ENCODE measurements at places on chromosomes 13 and 19.

DNA sequence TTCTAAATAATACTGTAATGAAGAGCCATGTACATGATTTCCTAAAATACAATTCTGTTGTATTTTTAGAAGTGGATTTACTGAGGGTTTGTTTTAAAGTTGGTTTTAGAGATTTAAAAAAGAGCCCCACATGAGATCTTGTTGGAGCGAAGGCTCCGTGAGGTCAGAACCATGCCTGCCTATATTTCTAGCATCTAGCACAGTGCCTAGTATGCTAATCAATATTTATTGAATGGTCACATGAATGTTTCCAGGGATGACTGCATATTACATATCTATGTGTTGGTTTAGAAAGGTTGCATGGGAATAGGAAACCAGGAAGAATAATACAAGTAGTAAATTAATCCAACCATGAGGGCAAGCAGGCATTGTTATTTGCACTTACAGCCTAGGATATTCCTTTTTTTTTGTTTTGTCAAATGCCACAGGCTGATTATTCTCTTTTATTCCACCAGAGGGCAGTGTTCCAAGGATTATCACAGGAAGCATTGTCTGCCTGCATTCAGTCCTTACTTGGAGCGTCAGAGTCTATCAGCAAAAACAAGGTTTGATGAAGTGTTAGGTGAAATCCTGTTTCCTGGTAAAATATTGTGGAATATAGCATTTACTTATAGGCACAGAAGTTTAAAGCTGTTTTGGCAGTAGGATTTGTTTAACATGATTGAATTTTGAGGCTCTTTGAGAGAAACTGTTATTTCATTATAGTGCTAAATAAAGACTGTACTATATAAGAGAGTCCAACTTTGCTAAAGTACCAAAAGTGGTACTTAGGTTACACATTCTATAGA, 46.8 kb downstream of the COG3 start:
- peak; percentile 72 for DNase-seq

DNA sequence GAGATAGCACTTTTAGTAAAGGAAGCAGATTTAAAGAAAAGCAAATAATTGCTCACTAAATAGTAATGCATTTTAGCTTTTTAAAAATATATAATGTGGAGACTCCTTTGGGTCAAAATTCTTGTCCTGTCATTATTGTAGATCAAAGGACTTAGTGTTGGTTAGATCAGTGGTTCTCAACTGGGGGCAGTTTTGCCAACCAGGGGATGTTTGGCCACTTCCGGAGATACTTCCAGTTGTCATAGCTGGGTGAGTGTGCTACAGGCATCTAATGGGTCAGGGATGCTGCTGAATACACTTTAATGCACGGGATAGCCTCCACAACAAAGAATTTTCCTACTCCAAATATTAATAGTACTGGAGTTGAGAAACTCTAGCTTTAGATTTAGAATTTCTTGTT, 126.8 kb downstream of the LMO7 start:
- DNase-seq = peak; percentile 26

GRCh38 chr13:75798353-75799255, 162.5 kb downstream of the LMO7 start:
- no peak for DNase-seq

- DNase-seq = no peak
These were observed 423.7 kb upstream of the TSHZ3 start for GRCh38 chr19:31772915-31773314.

- no peak for DNase-seq
These were observed 80.8 kb downstream of the SCGB2B2 start for GRCh38 chr19:34596115-34596514.

DNA sequence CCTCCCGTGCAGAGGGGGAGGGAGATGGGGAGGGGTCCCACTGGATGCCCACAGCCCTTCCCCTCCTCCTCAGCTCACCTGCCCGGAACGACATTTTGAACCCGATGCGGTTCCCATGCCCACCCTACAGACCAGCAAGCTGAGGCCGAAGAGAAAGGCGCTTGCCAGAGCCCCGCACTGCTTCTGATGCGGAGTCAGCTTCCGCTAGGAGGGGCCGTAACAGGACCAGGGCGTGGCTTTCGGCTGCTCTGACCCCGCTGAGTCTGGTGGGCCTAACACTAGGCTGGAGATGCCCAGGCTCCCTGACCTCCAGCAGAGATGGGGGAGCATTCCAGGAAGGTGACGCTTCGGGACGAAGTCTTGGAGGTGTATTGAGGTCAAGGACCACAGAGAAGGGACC, 6.7 kb downstream of the ONECUT3 start:
- no peak for DNase-seq

GRCh38 chr19:39507715-39508364, 7.1 kb upstream of the SELENOV start:
- no peak for DNase-seq

GRCh38 chr19:18833141-18833476, 1.4 kb downstream of the UPF1 start:
- no peak for DNase-seq

- DNase-seq = no peak
These were observed 105.7 kb upstream of the SLC15A1 start for GRCh38 chr13:98858191-98858590.

GRCh38 chr19:28841531-28841930, 371.4 kb downstream of the UQCRFS1 start:
- DNase-seq = no peak

DNA sequence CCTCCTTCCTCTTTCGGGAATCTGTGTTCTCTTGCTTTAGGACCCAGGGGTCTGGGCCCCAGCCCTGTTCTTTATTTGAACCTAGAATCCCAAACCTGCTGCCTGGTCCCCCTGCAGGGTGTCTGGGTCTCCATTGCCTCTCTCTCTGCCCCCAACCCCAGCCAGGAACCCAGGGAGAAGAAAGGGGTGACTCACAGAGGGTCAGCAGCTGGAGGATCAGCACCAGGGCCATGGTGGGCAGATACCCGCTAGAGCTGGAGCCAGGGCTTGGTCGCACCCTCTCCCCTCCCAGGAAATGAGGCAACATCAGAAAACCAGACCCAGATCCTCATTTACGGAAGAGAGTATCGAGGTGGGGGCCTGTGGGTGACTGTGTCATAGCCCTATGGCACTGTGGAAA, at the start of gene OSCAR:
Gene OSCAR, minus strand, starts transcription at position 243 of the 400 bp plus-strand sequence. Its CDS starts 11 bp downstream, at position 232.
- peak; percentile 29 for DNase-seq

- DNase-seq = no peak
These were observed 42.8 kb downstream of the RNF6 start for GRCh38 chr13:26179344-26179743.

- DNase-seq = no peak
These were observed 6.8 kb downstream of the TOMM40 start for GRCh38 chr19:44897835-44898234.

- DNase-seq = peak; percentile 57
These were observed 5.7 kb downstream of the ZNF574 start for GRCh38 chr19:42081584-42082203.

GRCh38 chr19:28292822-28293500, 920.0 kb downstream of the UQCRFS1 start:
- no peak for DNase-seq

- DNase-seq = no peak
These were observed 1.7 kb downstream of the FPR1 start for GRCh38 chr19:51749979-51750378.

DNA sequence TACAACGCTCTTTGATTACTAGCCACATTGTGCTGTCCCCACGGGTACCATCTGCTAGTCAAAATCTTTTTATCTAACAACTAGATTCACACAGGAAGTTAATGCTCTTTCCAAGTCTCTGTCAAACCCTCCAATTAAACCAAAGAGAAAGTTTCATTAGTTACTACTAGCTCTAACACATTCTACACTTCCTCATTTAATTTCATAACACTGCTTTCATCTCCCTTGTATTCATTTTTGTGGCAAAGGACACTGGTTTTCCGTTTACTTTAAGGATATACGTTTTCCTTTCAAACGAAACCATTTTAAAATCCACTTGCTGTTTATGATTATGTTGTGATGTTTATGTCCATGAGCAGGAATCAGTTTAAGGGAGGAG, 5.3 kb downstream of the DYRK1B start:
- DNase-seq = no peak

GRCh38 chr13:41835871-41836270, 125.0 kb downstream of the VWA8 start:
- DNase-seq = no peak

DNA sequence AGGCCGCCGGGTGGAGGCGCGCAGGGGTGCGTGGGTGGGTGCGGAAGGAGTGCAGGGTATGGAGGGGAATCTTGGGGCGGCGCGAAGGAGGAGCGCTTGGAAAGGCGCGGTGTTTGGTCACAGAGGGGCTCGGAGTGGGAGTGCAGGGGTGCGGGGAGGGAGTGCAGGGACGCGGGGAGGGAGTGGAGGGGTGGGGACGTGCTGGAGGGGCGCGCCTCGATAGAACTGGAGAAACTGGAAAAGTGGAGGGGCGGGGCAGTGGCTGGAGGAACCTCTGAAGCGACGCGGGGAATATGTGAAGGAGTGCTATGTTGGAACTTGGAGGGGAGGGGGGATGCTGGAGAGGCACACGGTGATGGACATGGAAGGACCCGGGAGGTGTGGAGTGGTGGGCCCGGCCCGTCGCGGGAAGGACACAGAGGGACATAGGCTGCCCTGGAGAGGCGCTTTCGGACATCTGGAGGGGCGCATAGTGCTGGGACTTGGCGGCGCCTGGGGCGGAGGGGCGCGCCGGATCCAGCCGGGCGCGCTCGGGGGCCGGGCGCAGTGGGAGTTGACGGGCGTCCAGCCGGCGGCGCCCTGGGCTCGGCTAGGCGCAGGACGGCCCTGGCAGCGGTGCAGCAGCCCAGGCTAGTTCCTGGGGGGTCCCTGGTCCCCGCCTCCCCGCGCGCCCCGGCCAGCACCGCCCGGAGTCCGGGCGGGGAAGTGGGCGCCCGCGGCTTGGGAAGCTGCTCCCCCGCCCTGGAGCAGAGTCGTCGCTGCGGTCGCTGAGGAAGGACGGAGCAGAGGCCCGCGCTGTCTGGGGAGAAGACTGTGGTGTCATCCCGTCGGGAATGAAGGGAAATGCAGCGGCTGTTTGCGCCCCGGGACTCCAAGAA, 20.8 kb upstream of the SGCG start:
- no peak for DNase-seq

DNA sequence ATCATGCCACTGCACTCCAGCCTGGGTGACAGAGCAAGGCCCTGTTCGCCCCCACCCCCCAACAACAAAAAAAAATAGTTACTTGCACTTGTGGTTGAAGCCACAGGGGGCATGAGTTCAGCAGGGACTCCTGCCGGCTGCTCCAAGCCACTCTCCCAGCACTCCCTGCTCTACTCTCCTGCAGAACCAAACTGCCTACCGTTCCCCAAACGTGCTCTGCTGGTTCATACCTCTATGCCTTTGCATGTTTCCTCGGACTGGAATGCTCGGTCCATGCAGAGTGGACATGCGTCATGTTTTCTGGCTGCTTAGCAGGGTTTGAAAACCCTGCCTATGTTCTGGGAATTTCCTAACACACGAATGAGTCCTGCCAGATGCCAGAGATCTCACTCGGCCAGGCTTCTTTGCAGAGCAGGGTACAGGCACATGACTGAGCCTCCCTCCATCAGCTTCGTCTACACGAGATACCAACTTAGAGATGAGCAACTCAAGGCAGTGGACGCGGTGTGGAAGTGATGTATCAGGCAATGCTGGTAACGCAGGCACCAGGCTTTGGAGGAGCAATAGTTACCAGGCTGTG, 8.5 kb upstream of the SLC25A15 start:
- DNase-seq = peak; percentile 54

GRCh38 chr19:45469945-45470761, 2.4 kb downstream of the FOSB start:
- no peak for DNase-seq

GRCh38 chr19:21704320-21704719, 63.1 kb downstream of the ZNF100 start:
- no peak for DNase-seq

GRCh38 chr13:40490086-40490758, 176.2 kb downstream of the FOXO1 start:
- DNase-seq = no peak

GRCh38 chr19:54883228-54883627, 9.2 kb downstream of the FCAR start:
- no peak for DNase-seq

DNA sequence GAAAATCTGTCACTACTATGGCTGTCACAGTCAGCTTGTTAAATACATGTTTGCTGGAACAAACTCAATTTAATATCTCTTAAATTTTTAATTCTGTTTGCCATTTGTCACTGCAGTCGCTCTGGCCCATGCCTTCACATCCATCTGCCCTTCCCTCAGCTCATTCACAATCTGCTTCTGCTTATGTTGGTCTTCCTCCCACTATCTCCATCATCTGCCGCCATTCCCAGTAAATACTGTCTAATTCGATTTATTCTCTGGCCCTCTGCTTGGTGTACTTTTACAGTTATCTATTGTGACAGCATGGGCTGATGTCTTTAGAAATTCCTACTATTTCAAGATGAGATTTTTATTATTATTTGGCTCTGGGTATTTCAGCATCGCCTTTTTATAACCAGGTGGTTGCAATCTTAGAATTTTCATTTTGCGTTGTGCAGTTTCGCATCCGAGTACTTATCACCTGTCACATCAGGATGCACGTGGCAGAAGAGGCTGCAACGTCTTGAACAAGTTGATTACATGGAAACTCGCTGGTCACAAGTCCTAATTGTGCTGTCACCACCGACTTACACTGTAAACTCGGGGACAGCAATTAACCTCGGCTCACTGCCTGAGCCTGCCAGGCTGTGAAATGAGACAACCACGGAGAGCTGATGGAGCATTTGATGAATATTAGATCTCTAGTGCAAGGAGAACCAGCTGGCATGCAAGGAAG, 158.4 kb downstream of the MYO16 start:
- DNase-seq = no peak

GRCh38 chr13:51937320-51938290, 73.6 kb downstream of the ATP7B start:
- DNase-seq = no peak

- peak; percentile 67 for DNase-seq
These were observed 935 bp downstream of the LRP3 start for GRCh38 chr19:33194886-33195644.

- DNase-seq = peak; percentile 16
These were observed 1418.4 kb downstream of the UQCRFS1 start for GRCh38 chr19:27794494-27795042.

DNA sequence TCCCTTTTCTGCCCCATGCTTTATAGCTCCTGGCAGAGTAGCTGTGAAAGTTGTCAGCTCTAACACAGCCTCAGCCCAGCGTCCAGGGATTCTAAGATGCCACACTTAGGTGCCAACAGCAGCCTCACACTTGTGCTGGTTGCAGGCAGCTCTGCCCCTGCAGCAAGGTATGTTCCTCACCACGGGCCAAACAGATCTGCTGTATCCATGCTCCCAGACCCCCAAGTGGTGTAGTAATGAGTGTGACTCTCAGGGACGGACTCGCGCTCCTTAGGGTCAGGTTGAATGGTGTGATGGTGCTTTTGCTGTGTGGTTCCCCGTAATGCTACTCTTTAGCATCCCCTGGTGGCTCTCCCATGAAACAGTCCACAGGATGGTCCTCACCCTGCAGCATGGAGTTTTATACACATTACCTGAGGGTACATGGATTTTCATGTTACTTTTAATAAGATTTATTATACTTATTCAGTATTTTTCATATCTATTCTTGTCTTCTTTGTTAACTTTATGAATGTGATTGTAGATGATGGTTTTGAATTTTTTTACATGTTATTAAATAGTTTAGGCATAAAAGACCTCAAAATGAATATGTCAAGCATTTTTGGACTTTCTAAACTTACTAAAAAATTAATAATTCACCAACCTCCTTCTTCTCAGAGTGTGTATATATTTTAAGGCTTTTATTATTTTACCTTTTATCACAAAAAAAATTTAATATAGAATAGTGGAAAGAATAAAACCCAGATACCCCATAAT, 232.5 kb downstream of the SLC7A1 start:
- DNase-seq = peak; percentile 43

- DNase-seq = peak; percentile 74
These were observed 2.5 kb downstream of the FTL start for GRCh38 chr19:48967346-48968178.

- no peak for DNase-seq
These were observed 21.6 kb downstream of the MAST3 start for GRCh38 chr19:18119013-18119716.
